ENCODE measurements at places on chromosomes 6 and 20.
A peak's percentile ranks its signal among the peaks of the same experiment; 100 is the strongest.

DNA sequence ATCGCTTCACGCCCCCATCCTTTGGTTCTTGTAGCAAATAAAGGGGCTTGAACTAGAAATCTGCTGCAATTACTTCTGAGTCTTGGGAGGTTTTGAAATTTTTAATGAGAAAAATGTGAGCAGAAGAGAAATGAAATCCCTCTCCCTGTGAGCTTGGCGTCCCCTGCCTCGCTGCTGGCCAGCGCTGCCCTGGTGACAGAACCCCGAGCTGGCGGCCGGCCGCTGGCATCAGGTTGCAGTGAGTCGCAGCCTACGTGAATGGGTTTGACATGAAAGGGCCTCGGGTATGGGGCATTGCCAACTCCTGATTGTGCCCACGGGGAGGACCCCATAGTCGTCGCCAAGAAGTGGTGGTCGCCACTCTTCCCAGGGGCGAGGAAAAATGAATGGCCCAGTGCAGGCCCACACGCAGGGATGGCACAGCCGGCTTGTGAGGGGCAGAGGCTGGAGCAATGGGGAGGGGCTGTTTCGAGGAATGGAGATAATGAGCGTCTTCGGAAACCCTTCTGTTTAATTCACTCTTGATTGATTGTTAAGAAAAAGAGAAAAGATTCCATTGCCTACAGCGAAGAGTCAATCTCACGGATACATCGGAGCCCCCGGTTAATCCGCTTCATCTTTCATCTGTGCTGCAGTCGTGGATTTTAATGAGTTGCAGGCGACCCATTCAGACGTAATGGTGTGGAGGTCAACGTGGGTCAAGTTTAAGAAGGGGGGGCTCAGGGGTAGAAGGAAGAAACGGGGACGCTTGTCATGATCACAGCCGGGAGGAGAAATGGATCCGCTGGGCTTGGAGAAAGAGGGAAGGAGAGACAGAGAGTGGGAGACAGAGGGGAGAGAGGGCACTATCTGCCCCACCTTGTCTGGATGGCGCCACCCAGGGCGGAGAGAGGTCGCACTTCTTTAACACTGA lies 380.1 kb downstream of the THBS2 start:
- DNase-seq: no peak

DNA sequence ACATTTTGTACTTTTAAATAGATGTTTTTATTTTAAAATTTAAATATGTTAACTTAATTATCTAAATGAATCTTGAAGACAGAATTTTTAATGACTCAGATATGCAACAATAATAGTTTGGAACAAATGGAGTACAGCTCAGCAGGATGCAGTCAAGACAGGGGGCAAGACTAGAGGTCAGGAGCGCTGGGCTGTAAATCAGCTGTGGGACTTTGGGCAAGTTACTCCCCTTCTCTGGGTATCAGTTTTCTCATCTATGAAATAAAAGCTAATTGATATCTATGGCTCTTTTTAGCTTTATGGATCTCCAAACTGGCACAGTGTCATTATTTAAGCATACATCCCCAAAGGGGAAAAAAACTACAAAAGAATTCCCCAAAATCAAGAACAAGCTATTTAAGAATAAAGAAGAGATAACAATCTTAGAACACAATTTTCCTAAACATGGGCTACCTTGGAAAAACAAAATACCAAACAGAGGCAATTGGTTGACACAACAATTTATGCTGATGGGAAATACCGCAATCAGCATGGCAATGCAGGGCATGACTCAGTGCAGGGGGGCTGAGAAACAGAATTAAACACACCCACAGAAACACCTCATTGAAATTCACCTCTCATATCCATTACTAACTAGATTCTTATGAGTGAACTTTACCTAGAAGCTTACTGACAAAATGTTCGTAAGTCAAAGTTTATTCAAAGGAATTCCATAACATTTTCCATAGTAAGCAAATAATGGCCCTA lies 188.2 kb downstream of the SIM1 start:
- DNase-seq: no peak

GRCh38 chr20:64223526-64224067 lies 32.0 kb upstream of the PCMTD2 start:
- peak; percentile 29 for DNase-seq

GRCh38 chr20:60935971-60936370 lies 316.1 kb upstream of the CDH4 start:
- no peak for DNase-seq

DNA sequence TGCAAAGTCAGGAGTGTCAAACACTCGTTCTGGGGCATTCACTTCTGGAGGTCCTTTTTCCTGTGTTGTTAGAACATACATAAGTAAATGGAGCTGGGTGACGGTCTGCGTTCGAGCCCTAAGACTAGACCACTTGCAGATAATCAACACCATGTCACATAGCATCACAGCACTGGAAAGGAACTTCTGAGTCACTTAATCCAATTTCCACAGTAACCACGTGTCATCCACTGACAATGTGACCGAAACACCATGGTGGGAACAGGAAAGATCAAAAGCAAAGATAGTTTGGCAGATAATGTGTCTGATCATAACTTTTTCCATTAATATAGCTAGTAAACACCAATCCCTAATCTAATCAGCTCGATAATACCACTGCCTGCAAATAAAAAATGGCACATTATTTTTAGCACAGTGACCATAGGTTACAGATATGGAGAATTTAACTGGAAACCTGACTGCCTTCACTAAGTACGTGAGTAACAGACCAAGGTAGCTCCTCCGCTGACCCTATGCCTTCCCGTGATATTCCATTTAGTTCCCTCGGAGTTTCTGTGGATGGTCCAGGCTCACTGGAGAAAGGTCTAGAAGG lies 34.8 kb downstream of the WRNIP1 start:
- DNase-seq: no peak

Data from right renal cortex interstitium (tissue), 3 donors.